Bladder microvascular endothelial cell (primary cell): ENCODE measurements at places on chromosomes 4 and X. TPM values are rescaled to one million over a fixed set of nuclear protein-coding genes. Genes with fewer than 3 reads are reported as not detected.

The SPIN3 gene
- 2.6 and 7.2 TPM in 2 replicates for total RNA-seq

The MAGEC2 gene
- total RNA-seq, result not detected in 2 replicates

The C4orf36 gene
- 0.16 TPM in 1 of 2 replicates, not detected in the other for total RNA-seq

The SERPINA7 gene
- not detected in 2 replicates for total RNA-seq

The MND1 gene
- total RNA-seq, result 3.4 and 6.5 TPM in 2 replicates

The AP1S2 gene
- 74.6 and 102 TPM in 2 replicates for total RNA-seq

The WNK3 gene
- 0.32 and 0.94 TPM in 2 replicates for total RNA-seq

The ADH1A gene
- total RNA-seq, result not detected in 2 replicates

The MAGEE1 gene
- 0.65 and 1.2 TPM in 2 replicates for total RNA-seq
